Fibroblast of skin of abdomen (primary cell): ENCODE measurements at places on chromosomes 12 and 14.

- DNase-seq, result no peak
Measured at GRCh38 chr14:57009585-57010515, 199.6 kb upstream of the OTX2 start.

DNA sequence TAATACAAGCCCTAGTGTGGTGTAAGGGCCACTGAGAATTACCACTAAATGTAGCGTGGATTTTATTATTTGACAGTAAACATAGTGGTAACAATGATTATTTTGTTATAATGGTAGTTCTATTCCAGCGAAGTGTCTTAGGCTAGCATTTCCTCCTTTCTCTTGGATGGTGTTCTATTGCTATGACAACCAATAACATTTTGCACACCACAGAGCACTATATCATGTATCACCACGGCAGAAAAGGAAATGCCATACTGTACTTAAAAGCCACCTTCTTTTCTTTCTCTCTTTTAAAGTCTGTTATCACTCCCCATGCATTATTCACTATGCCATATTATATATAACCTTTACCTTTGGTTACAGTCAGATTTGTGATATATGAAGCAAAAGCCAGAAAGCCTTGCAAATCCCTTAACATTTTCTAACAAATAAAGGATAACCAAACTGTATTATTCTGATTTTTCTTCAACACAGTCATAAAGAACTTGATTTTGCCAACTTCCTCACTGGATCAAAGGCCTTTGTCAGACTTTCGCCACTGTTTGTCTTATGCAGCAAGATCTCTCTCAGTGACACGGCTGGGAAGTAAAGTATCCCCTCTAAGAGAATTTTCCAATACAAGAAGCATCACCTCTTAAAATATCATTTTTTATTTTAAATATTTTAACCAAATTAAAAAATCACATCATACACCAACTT is 195.8 kb downstream of the FOXN3 start:
- DNase-seq, result peak; percentile 71

DNA sequence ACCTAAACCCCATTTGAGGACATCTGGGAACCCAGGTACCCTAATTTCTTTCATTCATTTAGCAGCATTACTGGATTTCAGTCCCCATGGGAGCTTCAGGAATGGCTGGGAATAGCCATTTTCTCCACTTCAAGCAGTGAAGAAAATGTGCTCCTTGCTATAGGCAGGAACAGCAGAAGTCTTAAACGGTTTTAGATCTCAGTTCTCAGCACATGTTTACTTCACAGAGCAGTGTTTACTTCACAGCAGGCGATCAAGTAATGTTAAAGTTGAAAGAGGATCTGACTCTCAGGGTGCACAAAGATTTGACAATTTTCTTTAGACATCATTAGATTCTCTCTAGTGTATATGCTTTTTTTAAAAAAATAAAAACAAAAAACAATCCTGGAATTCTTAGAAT is 109.3 kb downstream of the TBC1D30 start:
- no peak for DNase-seq

GRCh38 chr14:74459289-74459946 is 33.4 kb upstream of the SYNDIG1L start:
- peak; percentile 58 for DNase-seq

DNA sequence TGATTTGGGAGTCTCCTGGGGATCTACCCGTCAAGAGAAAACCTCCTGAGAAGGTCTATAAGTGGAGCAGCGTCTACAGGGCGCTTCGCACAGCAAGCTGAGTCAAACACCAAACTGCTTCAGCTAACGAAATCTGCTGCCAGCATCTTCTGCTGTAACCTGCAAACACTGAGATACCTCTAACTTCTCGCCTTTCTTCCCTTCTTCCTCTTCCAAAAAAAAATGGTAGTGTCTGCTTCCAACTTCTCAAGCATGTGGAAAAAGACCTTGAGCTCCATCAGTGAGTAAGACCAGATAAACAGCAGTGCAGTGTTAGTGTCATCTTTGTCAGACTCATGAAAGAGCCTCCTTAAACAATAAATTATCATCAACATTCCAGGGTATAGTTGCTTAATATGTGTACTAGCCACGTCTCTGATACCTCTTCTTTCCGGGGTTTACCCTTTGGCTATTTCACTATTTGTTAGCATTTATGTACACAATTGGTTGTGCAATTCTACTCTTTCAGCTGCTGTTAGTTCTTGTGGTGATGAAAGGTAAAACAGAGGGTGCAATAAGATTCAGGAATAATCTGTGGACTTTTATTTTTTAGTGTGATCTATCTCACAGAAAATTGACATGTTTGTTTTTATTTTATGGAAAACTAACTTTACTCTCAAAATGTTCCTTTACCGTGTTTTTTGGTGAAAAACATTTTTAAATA is 81.6 kb downstream of the LLPH start:
- DNase-seq, result peak; percentile 47

GRCh38 chr12:85310025-85310424 is 30.0 kb downstream of the ALX1 start:
- no peak for DNase-seq

DNA sequence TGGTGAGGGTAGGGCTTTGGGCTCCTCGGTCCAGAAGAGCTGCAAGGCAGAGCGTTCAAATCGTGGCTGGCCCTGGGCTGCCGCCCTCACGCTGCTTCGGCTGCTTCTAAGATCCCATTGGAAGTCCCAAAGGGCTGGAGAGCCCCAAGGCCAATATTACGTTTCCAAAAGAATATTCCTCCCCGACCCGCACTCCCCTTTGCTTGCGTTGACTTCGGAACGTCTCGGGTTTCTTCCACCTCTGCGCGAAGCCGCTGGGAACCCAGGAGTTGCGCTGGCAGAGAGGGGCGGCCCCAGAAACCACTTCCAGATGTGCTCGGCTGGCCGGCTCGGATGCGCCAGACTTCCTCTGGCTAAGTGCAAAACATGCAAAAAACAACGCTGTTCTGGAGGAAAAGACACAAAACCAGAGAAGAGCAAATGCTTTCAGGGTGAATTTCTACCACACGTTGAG is at the start of gene GLT8D2:
Gene GLT8D2 (minus strand): TSS at position 285 of the 454 bp plus-strand sequence. CDS start 30,539 bp downstream, outside the sequence.
- DNase-seq, result peak; percentile 89

- DNase-seq, result no peak
Measured at GRCh38 chr14:95327558-95328374, 8.1 kb upstream of the CLMN start.

- DNase-seq, result peak; percentile 54
Measured at GRCh38 chr12:52202361-52203078, 10.7 kb upstream of the KRT80 start.

DNA sequence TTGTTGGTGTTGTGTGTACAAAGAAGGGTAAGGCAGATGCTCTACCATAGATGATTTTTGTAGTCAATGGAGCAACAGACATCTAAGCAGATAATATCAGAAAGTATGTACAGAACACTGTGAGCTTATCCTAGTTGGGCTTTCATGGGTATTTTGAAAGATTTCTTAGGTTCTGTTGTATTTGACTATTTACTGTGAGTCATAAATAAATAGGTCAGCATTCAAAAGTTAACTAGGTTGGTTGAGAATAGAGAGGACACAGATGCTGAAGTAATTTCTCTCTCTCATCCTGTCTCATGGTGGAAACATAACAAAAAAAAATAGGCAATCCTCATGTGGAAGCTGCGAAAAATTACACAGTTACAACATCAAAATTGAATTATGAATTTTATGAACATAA is 413.5 kb downstream of the CCDC91 start:
- DNase-seq, result no peak

GRCh38 chr12:30047516-30048254 is 263.9 kb upstream of the TMTC1 start:
- DNase-seq, result peak; percentile 75

DNA sequence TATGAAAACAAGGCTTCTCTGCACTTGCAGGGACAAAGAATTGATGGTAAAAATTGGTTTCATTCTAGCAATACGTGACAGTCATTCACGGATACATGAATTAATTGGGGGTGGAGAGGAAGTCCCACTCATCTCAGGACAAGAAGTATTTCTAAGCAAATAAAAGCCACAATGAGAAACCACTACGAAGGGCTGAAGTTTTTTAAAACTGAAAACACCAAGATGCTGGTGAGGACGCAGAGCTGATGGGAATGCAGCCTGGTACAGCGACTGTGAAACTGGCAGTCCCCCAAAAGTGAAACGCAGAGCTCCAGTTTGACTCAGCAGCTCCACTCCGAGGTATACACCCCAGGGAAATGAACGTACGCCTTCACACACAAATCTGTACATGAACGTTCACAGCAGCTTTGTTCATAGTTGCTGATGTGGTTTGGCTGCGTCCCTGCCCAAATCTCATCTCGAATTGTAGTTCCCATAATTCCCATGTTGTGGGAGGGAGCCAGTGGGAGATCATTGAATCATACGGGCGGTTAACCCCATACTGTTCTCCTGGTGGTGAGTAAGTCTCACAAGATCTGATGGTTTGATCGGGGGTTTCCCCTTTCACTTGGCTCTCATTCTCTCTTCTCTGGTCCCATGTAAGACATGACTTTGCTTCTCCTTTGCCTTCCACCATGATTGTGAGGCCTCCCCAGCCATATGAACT is 89.0 kb downstream of the SCARB1 start:
- DNase-seq, result peak; percentile 97

GRCh38 chr12:88267630-88268029 is 125.5 kb downstream of the TMTC3 start:
- DNase-seq, result no peak

DNA sequence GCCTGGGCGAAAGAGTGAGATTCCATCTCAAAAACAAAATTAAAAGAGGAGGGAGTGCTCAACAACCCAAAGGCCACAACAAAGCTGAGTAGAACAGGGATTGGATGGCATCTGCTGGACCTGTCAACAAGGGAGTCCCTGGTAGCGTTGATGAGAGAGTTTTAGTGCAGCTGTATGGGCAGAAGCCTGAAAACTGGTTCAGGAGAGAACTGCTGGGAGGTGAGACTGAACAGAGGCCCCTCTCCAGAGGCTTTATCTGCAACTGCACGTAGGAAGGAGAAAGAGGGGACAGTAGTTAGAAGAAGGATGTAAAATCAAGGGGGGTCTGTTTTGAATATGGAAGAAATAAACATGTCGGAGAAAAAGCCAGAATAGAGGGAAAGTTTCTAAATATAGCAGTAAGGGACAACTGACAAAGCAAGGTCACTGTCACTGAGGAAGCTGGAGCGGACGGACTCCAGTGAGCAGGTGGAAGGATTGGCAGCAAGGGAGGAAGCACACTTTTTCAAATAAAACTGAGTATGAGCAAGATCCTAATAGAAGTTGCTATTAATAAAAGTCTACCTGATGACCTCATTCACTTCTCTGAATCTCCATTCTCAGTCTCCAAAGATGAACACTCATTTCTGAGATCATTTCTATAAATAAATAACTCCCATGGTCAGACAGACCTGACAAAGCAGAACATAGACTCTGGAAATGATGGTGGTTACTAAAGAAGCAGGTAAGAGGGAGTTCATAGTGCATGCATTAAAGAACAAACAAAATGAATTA is 11.8 kb upstream of the ATF1 start:
- no peak for DNase-seq

DNA sequence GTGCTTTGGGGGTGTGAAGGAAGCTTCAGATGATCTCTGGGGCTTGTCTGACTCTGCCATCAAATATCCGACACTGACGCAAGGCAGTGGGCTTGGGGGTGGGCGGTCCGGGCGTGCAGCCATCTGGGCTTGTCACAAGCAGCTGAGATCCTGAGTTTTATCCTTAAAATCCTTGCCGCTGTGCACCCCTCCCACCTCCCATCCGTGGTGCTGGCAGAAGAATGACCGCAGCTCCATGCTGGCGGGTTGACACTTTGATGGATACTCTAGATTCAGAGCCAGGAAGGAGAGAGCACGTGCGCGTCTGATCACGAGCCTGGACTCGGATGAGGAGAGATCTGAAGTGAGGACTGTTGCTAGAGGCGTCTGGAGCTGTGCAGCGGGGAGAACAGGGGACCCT is 3.0 kb downstream of the ZFYVE21 start:
- peak; percentile 87 for DNase-seq

DNA sequence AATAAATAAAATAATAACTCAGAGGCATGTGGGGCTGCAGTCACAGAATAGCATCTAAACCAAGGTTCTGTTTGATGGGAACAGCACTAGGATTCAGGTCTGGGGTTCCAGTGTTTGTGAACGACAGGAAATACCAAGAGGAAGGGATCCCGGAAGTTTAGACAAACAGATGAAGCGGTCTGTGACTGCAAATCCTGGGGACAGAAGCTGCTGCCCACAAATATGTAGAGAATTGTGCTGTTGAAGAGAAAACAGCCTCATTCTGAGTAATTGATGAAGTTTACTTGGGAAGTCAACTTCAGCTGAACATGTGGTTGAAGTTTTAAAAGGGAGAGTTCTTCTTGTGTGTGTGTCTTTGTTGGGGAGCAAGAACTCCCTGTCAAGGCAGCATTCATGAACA is 98.4 kb upstream of the TBX5 start:
- DNase-seq, result peak; percentile 54

DNA sequence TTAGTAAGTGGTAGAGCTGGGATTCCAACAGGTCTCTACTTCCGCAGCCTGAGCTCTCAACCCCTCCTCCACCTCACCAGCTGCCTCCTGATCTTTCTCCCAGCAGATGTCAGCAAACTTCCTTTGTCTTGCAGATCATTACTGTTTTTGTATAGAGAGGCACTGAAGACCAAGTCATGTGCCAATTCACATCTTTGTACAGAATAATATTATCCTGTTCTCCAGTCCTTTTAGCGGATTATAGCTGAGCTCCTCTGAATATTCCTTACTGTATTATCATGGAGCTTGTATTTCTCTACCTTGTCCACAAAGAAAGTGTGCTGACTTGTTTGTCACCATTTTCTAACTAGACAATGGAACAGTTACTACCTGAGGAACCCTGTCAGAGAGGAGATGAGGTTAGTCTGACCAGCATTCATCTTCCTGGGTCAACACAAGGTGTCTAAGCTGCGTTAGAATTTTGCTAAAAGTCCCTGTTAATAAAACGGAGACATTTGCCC is 142.3 kb upstream of the ARHGAP5 start:
- peak; percentile 65 for DNase-seq

DNA sequence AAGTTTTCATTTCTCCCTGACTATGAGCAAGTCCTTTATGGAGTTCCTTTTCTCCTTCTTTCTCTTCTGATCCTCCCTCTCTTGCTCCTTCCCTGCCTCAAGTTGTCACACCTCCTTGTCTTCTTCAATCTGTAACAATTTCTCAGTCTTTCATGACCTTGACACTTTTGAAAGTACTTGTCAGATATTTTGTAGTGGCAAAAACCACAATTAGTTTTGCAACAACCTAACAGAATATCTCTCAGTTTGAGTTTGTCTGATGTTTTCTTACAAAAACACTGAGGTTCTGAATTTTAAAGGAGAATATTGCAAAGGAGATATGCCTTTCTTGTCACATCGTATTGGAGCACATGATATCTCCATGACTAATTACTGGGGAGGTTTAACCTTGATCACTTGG is 4.1 kb upstream of the CRADD start:
- no peak for DNase-seq

- no peak for DNase-seq
Measured at GRCh38 chr14:76717508-76718290, 43.6 kb upstream of the VASH1 start.

GRCh38 chr14:86038387-86039042 is 508.6 kb downstream of the FLRT2 start:
- DNase-seq, result peak; percentile 63

- no peak for DNase-seq
Measured at GRCh38 chr14:79028281-79028680, 858.1 kb downstream of the NRXN3 start.

- no peak for DNase-seq
Measured at GRCh38 chr12:108975024-108975593, 45.8 kb downstream of the SVOP start.

- peak; percentile 54 for DNase-seq
Measured at GRCh38 chr12:65858831-65859230, 34.5 kb downstream of the HMGA2 start.
